ENCODE measurements at places on chromosomes 2 and 18.

DNA sequence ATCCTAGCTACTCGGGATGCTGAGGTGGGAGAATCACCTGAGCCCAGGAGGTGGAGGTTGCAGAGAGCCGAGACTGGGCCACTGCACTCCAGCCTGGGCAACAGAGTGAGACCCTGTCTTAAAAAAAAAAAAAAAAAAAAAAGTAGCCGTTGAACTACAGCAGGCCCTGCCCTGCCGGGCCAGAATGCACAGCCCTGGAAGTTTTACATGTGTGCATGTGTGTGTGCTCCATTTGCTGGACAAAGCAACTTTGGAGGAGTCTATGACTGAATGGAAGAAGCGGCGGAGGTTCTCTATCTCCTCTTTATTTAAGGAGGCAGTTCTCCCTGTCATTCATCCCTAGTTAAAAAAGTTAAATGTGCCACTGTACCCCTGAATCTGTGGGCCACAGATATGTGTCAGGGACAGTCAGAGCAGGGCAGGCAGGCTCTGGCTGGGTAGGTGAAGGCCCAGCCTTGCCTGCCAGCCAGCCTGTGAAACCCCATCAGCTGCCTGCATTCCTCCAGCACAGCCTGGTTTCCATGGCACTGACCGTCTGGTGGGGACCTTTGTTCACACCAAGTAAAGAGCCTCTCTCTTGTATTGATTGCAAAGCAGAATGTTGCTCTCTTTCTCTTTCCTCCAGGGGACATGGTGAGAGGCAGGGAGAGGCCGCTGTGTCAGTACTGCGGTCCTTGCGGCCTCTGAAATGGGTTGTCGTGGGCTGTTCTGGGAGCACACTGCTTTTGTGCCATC is 10.9 kb downstream of the LIPG start:
- peak; percentile 47 for DNase-seq

GRCh38 chr2:10091182-10091888 is 11.1 kb upstream of the CYS1 start:
- no peak for DNase-seq

GRCh38 chr2:26720322-26721114 is 28.0 kb downstream of the KCNK3 start:
- peak; percentile 74 for DNase-seq

GRCh38 chr18:55549474-55550104 is 38.4 kb downstream of the TCF4 start:
- no peak for DNase-seq

GRCh38 chr2:203867561-203868200 is at the start of gene CTLA4:
Gene CTLA4 (plus strand): TSS chr2:203867771. CDS start chr2:203867943, 172 bp downstream.
- no peak for DNase-seq

- peak; percentile 16 for DNase-seq
Observed at GRCh38 chr2:25521665-25522387, 151.6 kb downstream of the DTNB start.

- DNase-seq = no peak
Observed at GRCh38 chr18:13521418-13521817, 204.9 kb downstream of the FAM210A start.

- no peak for DNase-seq
Observed at GRCh38 chr18:55302167-55302833, 285.7 kb downstream of the TCF4 start.

DNA sequence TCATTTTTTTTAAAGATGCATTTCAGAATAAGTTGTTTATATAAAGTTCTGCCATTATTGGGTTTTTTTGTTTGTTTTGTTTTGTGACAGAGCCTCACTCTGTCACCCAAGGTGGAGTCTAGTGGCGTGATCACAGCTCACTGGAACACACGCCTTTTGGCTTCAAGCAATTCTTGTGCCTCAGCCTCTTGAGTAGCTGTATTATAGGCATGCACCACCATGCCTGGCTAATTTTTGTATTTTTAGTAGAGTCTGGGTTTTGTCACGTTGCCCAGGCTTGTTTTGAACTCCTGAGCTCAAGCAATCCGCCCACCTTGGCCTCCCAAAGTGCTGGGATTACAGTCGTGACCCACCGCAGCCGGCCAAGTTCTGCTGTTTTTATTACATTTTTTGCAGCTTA is 72.3 kb downstream of the R3HDM1 start:
- DNase-seq = no peak

Data from HuH-7.5 (cell line).